HuH-7 (cell line): ENCODE measurements at places on chromosomes 1 and 21.

DNA sequence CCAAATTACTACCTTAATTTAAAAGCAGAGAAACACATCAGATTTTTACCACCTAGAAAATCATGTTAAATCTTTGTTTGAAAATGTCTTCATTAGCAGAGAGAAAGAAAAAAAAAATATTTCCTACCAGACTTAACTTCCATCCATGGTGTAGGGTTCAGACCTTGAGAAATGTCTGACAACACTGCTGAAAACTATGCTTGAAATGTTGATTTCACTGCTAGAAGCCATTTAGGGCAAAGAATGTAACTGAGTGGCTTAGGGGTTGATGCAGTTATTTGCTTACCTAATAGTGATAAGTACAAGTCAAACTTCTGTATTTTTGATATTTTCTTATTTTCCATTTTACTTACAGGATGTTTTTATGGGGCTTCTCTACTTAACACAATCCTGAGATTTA, 495.6 kb upstream of the NEGR1 start:
- no peak for DNase-seq

GRCh38 chr1:6861075-6861724, 75.9 kb downstream of the CAMTA1 start:
- DNase-seq = no peak

DNA sequence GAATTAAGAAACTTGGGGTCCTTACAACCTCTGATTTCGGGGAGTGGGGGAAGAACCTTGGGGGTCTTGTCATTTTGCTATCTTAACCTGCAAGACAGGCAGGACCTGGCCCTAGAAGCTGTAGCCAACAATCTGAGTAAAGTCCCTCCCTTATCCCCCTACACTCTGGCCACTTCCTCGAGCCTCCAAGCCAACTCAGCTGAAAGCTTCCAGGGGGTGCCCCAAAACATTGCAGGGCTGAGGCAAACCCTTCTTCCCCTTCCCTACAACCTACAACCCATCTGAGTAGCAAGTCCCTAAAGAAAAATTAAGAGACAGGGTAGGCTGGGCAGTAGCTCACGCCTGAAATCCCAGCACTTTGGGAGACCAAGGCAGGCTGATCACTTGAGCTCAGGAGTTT, 5.0 kb downstream of the CERS2 start:
- DNase-seq = no peak

- no peak for DNase-seq
Measured at GRCh38 chr1:227546598-227547309, 16.6 kb upstream of the ZNF678 start.

DNA sequence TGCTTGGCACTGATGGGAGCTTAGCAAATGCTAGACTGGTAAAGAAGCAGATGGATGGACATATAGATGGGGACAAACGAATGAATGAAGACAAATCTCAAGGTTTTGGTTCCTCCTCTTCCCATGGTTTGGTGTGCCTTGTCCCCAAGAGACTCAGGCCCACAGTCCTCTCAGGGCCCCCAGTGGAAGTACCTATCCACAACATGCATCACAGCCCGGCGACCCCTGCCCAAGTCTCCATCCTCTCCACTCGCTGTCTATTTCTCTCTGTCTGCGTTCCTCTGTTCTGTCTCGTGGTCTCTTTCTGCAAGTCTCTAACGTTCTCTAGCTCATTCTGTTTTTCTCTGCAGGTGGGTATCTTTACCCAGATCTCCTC, 85.8 kb downstream of the GLIS1 start:
- no peak for DNase-seq

DNA sequence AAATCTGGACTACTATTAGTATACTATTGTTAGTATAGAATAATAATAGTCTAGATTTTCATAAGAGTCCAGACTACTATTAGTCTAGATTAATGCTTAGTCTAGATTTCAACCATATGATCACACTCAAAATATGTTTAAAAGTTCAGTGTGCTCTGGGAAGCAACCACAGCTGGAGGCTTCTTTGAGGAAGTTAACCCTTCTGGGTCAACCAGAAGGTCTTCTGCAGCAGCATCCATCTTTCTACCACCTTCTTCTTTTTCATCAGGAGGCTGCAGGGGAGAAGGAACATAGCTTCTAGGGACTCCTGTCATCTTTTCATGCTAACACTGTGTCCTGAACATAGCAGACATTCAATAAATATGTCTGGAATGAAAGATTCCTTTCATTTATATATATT, 51.2 kb upstream of the DNAJC6 start:
- no peak for DNase-seq

DNA sequence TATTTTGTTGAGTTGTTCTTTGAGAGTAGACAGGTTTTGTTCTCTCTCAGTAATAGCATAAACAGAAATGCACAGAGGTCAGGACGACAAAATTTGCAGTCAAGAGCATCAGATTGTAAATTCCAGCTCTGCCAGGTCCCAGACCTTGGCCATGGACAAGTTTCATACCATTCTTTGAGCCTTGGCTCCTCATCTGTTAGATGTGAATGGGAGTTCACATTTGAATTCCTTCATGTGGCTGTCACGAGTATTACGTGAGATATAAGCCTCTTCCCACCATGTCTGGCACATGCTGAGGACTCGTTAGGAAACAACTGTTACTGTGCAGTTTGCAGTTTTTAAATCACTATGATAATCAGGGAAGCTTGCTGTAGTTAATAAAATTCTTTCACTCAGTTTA, 93.2 kb upstream of the KCTD3 start:
- no peak for DNase-seq

DNA sequence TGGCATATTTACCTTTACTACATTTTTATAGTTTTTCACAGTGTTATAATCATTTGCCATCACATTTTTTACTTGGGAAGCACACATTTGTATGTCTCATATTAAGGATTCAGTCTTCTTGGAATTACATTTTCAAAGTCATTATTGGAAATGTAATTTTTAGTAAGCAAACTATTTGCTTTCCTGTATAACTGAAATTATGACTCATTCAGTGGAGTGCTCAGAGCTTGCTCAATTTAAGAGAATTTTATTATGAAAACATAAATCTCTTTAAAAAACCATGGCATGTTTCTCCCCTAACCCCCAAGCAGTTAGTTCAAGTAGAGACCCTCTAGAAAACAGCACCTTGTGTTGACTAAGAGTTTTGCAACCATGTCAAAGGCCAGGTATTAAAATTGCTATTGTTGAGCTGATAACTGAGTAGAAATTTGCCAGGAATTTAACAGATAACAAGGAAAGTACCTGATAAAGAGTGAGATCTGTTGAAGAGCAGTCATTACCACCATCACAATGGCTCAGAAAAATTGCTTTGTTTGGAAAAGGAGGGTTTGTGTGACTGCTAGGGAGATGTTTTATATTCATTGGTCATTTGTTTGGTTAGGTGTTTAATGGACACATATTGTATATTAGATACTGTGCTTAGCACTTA, 105.9 kb downstream of the KCNK2 start:
- no peak for DNase-seq

DNA sequence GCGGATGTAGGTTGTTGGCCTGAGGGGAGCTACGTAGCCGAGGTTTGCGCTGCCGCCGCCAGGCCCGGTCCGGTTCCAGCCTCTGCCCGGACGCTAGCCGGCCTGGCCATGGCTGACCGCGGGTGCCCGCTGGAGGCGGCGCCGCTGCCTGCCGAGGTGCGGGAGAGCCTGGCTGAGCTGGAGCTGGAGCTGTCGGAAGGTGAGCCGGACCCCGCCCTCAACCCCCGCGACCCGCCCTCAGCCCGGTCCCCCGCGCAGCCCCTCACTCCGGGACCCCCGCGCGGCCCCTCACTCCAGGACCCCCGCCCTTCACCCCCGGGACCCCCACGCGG, 299 bp downstream of the DIP2A start:
- DNase-seq = no peak

DNA sequence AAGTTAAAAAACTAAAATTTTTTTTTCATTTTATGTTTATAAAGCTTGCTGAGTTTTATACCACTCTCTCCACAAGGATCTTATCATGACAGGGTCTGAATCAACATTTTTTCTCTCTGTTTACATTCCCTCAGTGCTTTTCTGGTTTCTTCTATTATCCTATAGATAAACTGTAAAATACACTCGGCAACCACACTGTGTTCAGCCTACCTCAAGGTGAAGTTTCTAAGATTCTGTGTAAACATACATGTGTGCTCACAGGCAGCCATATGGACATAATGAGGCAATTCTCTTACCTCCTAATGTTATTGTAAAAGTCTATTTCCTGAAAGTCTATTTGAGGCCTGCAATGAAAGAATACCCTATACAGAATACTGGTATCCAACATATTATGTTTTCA, 114.6 kb downstream of the NTPCR start:
- DNase-seq = no peak

DNA sequence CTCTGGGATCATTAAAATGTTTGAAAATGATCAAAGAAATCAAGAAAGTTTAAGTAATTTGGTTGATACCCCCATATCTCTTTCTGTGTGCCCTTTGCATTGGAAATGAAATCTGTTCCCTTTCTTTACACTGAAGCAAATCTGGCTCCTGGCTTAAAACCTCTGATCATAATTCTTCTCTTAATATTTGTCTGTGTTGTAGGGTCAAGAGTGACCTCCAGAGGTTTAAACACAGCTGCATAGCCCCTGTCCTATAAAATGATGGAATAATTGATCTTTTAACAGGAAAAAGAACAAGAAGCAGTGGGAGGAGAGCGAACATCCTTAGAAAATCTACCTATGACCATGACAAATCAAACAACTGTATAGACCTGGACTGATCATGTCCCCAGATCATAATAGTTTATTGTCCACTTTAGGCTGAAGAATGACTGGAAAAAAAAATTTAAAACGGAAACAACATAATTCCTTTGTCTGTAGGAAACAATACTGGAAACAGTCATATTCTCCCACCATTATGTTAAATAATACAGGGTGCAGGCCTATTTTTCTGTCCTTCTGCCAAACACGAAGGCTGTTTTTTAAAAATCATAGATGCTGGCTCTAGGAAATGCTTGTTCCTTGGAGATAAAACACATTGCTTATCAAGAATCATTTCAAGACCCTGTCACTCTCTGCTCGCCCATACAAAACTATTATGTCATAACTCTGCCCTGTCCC, 184.3 kb downstream of the NEGR1 start:
- DNase-seq = no peak

GRCh38 chr1:183039985-183040447, 16.8 kb downstream of the LAMC1 start:
- DNase-seq = no peak

- DNase-seq = peak; percentile 32
Measured at GRCh38 chr1:153515504-153516394, 20.0 kb downstream of the S100A6 start.

DNA sequence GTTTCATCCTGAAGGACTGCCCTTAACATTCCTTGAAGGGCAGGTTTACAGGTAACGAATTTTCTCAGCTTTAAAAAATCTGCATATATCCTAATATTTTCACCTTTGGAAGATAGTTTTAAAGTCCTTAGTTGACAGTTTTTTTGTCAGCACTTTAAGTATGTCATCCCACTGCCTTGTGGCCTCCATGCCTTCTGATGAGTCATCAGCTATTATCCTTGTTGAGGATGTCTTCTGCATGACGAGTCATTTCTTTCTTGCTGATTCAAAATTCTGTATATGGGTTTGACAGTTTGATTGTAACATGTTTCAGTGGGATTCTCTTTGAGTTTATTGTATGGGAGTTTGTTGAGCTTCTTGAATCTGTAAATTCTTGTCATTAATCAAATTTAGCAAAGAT, 500.6 kb downstream of the DISC1 start:
- no peak for DNase-seq

- DNase-seq = no peak
Measured at GRCh38 chr1:117656202-117656641, 50.4 kb downstream of the TENT5C start.
